Renal cortex interstitium (tissue), 15 donors: ENCODE measurements at places on chromosomes 7 and 10.

DNA sequence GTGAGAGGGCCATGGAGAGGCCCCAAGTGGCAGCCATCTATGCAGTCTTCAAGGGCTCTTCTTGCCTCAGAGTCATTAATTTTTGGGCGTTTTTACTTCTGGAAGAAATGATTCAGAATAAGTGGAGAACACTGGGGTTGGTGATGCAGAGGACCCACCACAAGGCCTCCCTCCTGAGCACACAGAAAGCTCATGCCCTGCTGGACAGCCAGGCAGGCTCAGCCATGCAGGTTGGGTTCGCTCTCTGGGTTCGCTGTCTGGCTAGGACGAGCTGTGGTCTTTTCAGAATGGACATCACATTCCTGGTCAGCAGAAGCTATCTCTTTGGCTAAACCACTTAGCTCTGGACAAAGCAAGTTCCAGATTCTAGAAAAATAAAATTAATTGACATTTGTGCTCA, 480.8 kb downstream of the RPS24 start:
- no peak for DNase-seq

- no peak for DNase-seq
Measured at GRCh38 chr7:102426268-102427018, 6.9 kb upstream of the ORAI2 start.

DNA sequence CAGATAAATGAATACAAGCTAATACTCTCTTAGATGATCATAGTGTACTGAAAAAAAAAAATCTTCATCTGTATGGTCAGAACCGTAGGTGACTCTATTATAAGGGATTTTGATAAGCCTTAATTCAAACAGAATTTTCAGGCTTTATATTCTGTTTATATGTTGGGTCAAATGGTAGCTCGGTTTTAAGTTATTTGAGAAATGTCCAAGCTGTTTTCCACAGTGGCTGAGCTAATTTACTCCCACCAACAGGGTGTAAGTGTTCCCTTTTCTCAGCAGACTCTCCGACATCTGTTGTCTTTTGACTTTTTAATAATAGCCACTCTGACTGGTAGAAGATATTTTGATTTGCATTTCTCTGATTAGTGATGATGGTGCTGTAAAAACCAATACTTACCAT, 328.8 kb upstream of the MAGI2 start:
- DNase-seq: no peak

DNA sequence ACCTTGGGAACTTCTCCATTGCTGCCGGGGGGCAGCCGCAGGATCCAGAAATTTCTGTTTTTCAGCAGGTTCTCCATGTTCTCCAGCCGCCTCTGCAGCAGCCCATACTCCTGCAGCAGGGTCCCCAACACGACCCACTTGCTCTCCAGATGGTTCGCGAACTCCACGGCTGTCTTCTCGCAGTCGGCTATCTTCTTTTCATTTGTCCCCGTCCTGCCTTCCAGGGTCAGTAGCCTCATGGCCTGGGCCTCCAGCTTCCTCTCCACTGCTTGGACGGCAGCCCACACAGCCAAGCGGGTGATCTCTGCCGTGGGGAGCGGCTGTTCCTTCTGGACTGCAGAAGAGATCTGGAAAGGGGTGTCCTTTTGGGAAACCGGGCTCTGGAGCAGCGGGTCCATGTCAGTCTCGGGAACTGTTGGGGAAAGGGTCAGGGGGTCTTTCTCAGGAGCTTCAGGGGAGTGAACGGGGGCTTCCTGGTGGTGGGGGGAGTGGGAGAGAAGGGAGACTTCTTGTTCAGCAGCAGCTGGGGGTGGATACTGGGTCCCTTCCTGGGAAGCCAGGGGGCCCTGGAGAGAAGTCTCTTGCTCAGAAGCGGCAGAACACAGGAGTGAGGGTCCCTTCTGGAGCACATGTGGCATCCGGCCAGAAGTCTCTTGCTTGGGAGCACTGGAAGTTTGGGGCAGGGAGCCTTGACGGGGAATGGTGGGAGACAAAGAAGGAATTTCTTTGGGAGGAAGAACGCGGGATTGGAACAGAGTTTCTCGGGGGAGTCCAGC, 5.5 kb downstream of the ZNF777 start:
- DNase-seq: no peak

GRCh38 chr7:97021747-97022490, 2.7 kb downstream of the DLX5 start:
- DNase-seq: no peak

DNA sequence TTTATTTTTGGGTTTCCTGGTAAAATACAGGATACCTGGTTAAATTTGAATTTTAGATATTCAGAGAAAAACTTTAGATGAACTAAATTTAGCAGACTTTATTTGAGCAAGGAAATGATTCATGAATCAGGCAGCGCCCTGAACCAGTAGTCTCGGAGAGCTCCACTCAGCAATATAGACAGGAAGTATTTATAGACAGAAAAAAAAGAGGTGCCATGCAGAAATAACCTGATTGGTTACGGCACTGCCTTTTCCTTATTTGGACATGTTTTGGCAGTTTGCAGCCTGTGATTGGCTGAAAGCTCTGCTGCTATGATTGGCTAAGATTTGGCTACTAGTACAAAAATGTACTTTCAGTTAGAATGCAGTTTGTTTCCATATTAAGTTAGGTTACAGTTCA, 198.3 kb upstream of the DKK1 start:
- no peak for DNase-seq

DNA sequence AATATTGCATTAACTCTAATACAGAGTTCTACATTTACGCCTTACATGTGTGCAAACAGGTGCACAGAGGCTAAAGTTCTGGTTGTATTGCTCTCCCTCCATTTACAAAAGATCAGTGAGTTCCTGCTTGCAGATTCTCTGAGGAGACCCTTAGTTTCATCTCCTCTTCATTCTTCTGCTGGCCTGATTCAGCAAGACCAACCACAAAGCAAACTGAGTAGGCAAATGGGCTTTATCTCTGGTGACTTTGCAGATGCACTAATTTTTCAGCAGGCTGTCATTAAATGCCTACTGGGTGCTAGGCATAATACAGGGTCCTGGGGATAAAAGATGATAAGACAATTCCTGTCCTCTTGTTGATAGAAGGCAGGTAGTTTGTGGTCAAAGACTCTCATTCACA, 56.4 kb downstream of the MET start:
- no peak for DNase-seq
